ENCODE measurements at places on chromosomes 6 and 20. TPM values are rescaled to one million over a fixed set of nuclear protein-coding genes. Genes with fewer than 3 reads are reported as not detected.

The THBD gene
- total RNA-seq: 2.0 TPM

The MYO6 gene
- 23.7 TPM for total RNA-seq

The ARMH2 gene
- not detected for total RNA-seq

The SLC35F1 gene
- not detected for total RNA-seq

The DPPA5 gene
- total RNA-seq: not detected

The FAM83D gene
- 51.8 TPM for total RNA-seq

The CDSN gene
- total RNA-seq: 0.88 TPM

The RAET1L gene
- 1.1 TPM for total RNA-seq

The CALHM6 gene
- total RNA-seq: 3.2 TPM

The HTR1B gene
- 1.6 TPM for total RNA-seq

Measured in foreskin keratinocyte (primary cell).